NCI-H187 (cell line): ENCODE measurements at places on chromosomes 5 and 9.

DNA sequence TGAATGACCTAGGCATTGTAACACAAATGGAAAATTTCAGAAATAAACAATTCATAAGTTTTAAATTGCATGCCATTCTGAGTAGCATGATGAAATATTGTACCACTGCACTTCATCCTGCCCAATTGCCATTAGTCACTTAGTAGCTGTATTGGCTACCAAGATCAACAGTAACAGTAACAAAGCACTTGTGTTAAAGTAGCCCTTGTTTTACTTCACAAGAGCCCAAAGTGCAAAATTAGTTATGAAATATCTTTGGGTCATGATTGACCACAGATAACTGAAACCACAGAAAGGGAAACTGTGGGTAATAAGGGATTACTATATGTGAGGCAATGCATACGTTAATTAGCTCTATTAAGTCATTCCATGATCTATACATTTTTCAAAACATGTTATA lies 33.3 kb upstream of the RORB start:
- no peak for DNase-seq

DNA sequence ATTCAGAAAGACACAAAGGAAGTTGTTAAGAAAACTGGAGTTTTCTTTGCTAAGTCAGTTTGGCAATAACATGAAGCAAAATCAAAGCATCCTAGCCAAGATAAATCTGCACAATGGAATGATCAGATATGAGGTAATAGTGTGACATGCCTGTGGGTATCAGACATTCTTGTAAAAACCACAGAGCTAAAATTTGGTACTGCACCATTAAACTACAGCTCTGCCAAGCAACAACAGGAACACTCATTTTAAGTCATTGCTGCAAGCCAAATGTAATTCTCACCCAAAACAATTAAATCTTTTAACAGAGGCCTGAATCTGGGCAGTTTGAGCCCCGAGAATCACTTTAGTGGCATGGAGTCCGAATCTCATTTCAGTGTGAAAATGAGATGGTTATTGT lies 96.6 kb downstream of the VCAN start:
- no peak for DNase-seq

DNA sequence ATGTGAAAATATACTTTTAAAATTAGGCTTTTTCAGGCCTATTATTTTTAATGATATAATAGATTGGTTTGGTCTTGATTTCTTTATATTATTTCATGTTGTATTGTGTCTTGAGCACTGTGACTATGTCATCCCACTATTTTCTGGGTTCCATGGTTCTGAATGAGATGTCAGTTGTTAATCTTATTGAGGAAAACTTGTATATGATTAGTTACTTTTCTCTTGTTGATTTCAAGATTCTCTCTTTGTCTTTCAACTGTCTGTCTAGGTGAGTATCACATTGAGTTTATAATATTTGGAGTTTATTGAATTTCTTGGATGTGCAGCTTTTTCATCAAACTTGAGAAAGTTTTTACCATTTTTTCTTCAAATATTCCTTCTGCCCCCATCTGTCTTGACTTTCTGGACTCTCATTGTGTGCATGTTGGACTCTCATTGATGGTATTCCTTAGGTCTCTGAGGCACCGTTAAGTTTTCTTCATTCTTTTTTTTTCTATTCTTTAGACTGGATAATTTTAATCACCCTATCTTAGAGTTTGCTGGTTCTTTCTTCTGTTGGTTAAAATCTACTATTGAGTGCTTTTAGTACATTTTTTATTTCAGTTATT lies 175.8 kb downstream of the TMEM167A start:
- no peak for DNase-seq

DNA sequence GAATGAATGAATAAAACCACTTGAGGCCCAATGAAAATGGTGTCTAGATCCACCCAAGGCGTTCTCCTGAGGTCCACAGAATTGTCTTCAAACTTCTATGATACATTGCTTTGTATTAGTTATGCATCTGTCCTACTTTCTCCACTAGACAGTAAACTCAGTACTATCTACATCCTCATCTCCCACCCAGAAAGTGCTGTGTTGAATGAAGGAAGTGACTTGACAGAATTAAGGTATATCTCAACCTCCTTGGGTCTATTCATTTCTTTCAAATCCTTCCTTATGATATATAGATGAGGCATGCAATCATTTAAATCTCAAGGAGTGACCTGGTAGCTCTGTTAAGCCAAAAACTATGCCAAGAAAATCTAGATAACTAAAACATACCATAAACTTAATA lies 15.7 kb upstream of the PDCL start:
- DNase-seq: no peak

- no peak for DNase-seq
Observed at GRCh38 chr9:131214286-131214856, 61.9 kb downstream of the FAM78A start.

- no peak for DNase-seq
Observed at GRCh38 chr5:88190106-88190834, 78.4 kb downstream of the TMEM161B start.

DNA sequence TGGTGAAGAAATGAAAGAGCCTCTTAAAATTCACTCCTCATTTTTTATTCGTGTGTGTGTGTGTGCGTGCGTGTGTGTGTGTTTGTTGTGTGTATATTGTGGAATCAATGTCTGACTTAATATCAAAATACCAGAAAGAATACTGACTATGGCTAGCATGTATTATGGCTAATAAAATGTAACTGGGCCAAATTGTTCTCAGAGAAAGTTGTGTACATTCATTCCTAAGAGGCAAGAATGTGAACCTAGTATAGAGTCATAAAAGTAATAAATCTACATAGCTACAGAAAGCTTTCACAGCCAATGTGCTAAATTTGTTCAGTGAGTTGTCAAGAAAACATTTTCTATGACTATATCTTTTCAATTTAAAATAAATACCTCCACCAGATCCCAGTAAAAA lies 211.5 kb downstream of the EBF1 start:
- DNase-seq: no peak

- DNase-seq: no peak
Observed at GRCh38 chr5:140862441-140863295, 6.1 kb upstream of the PCDHA11 start.

- DNase-seq: no peak
Observed at GRCh38 chr5:17991775-17992174, 357.5 kb downstream of the TAF11L14 start.

DNA sequence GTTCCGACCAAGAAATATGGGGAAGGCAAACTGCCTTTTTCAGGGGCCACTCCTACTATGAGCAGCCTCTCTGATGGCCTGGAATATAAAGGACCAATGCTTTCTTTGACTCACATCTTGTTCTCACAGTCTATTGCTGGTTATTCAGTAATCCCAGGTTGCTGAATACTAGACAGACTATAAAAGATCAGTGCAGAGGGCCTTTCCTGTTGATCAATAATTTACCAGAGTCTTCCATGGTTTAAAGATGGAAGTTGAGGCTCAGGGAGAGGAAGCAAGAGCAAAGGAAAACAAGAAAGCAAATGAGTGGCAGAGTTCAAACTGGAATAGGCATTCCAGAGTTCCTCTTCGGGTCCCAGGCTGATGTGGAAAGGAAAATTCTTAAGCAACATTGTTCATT lies 62.9 kb downstream of the FBXO38 start:
- no peak for DNase-seq

- no peak for DNase-seq
Observed at GRCh38 chr9:117233016-117233415, 181.8 kb downstream of the ASTN2 start.

DNA sequence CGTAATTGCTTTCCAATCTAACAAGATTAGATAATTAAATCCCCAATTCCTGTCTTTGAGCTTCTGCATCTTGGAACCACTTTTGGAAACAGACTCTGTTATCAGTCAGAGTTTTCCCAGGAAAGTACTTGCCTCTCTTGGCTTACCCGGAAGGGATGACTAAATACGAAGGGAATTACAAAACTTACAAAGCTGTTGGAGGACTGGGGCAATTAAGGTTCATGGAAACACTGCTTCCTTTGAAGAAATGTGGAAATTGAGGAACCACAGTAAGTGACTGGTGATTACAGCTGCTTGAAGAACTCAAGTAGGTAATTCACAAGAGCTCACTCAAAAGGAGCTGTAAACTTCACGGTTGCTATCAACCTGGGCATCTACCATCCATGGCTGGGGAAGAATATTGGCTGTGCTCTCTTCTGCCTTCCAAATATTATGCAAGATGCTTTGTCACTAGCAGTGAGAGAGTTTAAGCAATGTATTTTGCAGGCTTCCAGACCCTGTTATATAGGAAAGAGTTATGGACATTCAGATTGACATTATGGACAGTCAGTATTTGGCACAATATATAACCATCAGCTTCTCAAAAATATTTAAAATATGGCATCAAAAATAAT lies 104.6 kb upstream of the MAN2A1 start:
- no peak for DNase-seq

GRCh38 chr5:373710-374602 lies 52.4 kb downstream of the AHRR start:
- peak; percentile 64 for DNase-seq

DNA sequence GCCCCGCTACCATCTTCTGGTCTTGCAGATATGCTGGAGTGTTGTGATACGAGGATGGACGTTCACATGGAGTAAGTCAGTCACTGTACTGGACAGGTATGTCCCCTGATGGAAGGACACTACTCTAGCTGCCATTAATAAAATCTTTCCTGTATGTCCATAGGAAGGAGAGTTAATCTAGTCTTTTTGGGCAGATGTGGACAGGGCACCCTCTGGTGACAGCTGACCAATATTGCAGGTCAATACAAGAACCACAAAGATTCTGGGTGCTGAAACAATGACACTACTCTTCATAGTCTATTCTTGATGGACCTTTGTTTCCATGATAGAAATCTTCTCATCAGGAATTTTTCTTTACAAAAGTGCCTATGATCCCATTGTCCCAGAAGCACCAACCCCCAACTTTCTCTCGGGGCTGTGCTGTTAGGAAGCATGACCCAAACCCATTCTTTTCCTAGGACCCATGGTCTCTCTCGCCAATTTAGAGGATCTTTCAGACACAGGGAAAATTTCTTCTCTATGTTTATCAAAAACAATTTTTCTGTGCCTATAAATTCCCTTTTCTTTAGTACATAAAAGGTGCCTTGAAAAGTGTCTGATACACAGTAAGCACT lies 376.9 kb downstream of the DTWD2 start:
- DNase-seq: no peak

DNA sequence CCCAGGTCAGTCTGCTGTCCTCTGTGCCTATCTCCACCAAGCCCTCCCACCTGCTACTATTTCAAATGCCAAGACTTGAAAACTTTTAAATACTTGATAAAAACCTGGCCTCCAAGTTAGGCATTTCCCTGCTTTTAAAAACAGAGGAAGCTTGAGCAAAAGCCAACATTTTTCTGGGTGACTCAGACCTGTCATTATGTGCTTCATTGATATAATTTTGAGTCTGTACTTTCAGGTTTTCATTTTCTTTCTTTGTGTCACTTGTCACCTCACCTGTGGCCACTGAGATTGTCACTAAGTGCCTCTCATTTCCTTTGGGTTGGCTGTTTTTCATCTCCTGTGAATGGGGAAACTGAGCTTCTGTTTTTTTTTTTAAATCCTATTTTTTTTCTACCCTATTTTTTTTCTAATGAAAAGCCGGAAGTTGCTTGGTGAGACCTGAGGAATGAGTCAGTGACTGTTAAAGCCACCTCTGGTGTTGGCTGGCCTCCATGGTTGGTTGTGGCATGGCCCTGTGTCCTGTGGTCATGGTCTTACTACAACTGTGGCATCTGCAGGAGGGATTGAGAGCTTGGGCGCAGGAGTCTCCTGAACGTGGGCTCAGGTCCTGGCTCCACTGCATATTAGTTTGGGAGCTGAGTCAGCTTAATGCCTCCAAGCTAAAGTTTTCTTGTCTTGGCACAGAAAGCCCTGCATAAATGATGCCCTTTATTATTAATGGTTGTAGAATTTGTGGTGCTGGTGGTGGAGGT lies 56.7 kb downstream of the ARHGAP26 start:
- DNase-seq: no peak

GRCh38 chr9:85163415-85163814 lies 493.9 kb downstream of the NTRK2 start:
- no peak for DNase-seq
